ENCODE measurements at places on chromosomes 3 and 15.

DNA sequence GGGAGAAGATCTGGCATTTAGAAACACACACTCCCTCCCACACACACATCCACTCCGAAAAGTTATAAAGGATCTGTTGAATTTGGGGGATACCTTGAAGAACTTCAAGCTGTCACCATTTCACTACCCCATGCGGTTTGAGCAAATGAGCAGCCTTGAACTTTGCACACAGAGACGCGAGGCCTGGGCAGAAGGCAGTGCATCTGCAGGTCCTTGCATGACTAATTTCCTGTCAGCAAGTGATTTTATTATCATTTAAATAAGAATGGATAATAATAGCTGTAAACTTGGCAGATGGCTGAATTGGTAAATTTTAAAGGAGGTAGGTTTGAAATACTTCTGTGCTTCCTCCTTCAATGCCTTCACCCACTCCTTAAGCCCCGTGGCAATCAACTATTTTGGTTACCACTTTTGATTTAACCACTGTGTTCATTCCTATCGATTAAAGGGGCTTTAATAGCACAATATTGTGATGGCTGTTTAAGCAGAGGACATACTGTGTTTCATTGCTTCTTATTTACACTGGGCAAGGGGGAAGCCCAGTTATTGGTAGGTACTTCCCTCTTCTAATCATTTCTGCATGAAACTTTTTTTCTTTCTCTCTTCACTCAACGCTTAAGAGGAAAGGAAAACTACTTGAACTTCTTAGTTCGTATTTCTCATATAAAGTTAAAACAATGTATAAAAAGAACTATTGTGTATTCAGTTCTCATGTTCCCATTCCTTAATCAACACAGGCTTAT, 108.1 kb downstream of the ROBO2 start:
- no peak for DNase-seq

GRCh38 chr15:39083213-39083612, 497.7 kb upstream of the THBS1 start:
- no peak for DNase-seq

- DNase-seq: no peak
These were observed 53.0 kb upstream of the ST3GAL6 start for GRCh38 chr3:98710067-98710659.

GRCh38 chr3:12423918-12424630, 60.2 kb upstream of the TSEN2 start:
- no peak for DNase-seq

DNA sequence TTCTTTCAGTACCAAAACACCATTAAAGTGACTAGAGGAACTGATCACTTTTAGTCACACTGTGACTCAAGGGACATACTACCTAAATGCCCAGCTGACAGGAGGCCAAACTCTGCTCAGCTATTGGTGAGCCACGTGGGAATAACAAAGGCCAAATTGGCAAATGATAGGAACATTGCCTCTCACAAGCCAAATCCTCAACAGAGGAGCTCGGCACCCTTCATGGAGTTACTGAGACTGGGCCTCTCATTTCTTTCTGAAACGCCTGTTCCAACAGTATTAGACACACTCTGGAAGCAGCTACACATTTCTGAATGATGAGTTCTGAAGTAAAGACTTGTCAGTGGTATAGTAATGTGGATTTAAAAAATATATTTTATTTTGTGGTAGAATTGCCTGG, 166.0 kb upstream of the COL8A1 start:
- no peak for DNase-seq

DNA sequence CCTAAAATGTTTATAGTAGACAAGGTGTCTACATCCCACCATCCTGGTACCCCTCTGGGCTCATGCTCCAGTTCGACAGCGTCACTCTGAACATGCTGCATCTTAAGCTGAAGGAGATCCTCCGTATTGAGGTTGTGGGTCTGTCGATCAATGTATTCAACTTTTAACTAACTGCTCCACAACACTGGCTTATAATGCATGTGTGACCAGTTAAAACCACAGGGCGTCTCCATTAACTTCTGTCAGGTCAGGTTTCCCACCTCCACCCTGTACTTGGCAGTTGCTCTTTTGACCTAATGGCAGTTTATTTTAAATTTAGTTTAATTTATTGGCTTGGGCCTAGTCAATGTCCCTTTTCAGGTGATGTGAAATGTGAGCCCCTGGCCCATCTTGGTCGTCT, 17.8 kb upstream of the RARRES1 start:
- DNase-seq: no peak

- DNase-seq: peak; percentile 58
These were observed 513 bp downstream of the CLASP2 start for GRCh38 chr3:33717616-33717865.

GRCh38 chr3:101202640-101203039, 117.7 kb downstream of the IMPG2 start:
- DNase-seq: no peak

DNA sequence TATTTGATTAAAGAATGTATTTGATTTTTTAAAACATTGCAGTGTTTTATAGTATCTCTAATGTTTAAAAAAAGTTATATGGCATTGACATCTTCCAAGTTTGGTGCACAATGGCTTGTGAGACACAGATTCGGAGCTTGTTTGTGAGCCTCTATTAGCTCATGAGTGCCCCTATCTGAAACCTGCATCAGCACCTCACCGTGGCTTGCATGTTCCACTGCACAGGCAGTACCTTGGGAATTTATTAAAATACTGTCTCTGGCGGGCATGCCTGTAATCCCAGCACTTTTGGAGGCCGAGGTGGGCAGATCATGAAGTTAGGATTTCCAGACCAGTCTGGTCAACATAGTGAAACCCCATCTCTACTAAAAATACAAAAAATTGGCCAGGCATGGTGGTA, 6.8 kb upstream of the RTP2 start:
- no peak for DNase-seq

DNA sequence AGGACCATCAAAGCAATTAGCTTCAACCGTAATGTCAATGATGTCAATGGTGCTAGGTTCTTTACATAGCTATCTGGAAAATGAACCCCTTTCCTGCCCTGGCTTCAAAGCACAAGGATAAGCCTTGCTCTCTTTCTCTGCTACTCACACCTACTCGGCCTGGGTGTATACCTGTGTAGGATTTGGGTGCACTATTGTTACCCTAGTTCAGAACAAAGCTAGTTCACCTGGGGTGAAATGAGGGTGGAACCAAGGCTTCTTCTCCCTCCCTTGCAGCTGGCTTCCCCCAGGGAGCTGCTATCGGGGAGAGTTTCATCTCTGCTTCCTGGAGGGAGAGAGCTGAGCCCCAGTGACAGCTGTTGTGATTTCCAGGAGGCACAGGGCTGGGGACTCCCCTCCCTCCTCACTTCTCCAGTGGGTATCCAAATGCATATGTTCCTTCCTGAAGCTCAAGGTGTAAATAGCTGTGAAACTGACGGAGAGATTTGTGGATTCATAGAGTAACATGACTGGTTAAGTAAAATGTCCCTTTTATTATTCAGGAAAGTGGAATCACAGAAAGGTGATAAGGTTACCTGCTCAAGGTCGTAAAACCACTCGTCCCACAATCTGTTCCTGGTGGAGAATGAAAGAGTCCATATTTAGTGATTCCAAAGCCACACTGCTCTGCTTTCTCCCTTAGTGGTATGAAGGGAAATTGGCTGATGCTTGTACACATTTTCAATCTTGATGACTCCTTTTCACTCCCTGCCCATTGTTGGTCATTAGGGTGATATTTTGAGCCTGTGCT, 11.8 kb upstream of the C3orf70 start:
- no peak for DNase-seq

DNA sequence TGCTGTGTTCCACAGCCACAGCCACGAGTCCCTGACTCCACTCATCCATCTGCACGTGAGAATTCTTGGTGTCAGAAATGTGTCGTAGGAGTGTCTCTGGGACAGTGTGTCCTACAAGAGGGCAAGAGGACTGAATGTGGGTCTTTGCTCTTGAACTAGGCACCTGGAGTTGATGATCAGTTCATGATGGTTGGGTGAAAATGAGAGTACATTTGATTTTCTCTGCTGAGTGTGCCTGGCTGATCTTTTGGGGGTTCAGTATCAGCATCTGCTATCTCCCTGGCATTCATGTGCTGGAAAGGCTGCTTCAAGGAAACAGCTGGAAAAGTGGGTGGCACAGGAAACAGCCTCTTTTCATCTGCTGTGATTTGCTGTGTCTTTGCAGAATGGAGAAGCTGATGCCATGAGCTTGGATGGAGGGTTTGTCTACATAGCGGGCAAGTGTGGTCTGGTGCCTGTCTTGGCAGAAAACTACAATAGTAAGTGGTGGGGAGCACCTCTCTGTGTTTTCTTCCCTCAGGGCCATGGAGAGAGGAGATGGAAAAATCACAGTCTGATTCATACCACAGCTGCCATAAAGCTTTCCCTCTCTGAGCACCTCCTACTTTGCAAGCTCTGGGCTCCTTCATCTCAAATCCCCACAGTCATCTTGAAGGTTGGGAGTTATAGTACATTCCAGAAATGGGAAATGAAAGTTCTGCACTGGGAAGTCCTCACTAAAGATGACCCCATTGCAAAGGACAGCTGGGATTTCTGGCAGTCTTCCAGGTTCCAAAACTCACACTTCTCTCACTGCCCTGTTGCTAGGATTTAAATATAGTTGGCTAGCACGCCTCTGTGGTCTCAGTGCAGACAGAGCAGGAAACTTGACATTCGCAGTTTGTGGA, 17.8 kb downstream of the TF start:
- no peak for DNase-seq

- no peak for DNase-seq
These were observed 2.1 kb upstream of the AMIGO3 start for GRCh38 chr3:49721596-49721895.

GRCh38 chr3:133209871-133210550, 171.8 kb downstream of the TMEM108 start:
- no peak for DNase-seq

DNA sequence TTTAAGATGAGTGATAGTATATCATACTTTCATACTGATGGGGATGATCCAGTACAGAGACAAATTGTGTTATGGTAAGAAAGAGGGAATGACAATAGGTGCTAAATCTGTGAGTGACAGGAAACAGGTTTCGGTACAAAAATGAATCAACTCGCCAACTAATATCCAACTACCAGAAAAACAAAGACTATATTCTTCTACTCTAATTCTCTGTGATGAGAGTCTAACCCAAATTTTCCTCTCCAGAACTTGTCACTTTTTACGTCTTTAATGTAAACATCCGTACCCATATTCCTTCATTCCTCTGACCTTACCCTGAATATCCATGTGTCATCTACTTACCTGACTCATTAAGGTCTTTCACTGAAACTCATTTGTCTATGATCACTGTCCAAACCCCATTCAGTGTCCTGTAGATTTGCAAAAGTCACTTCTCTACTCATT, 39.6 kb downstream of the SCAPER start:
- no peak for DNase-seq

DNA sequence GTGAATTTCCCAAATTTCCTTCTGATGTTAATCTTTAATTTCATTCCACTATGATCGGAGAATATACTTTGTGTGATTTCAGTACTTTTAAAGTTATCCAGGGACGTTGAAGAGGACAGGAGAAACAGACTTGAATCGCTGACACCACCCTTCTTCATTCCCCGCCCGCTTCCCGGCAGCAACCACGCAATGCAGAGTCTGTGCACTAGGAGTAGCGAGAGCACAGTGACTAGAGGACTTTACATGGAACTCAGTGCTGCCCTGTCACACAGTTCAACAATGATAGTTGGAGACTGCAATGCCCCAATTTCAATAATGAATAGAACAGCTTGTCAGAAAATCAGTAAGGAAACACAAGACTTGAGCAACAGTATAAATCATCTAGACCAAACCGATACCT, 73.9 kb downstream of the RNF13 start:
- DNase-seq: no peak

- DNase-seq: no peak
These were observed 10.7 kb downstream of the IGF1R start for GRCh38 chr15:98658831-98659699.

DNA sequence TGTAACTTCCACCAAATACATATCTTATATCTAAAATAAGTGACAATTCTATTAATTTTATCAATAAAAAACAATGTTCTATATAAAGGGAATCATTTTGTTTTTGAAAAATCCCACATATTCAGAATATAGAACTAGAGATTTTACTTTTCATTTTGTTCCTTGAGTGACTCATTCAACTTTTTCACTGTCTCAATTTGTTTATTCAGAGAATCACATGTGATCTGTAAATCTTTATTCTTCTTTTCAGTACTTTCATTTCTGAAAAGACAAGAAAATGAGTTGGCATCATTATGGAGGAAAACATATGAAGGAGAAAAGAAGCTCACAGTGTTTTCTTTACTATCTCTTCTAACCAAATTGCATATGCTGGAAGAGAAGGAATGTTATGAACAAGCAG, 35.0 kb downstream of the CIP2A start:
- no peak for DNase-seq

GRCh38 chr3:194395212-194395611, 3.9 kb downstream of the GP5 start:
- DNase-seq: no peak

GRCh38 chr3:13338996-13339395, 81.1 kb downstream of the NUP210 start:
- DNase-seq: no peak
